ENCODE measurements at places on chromosomes 4 and X.

DNA sequence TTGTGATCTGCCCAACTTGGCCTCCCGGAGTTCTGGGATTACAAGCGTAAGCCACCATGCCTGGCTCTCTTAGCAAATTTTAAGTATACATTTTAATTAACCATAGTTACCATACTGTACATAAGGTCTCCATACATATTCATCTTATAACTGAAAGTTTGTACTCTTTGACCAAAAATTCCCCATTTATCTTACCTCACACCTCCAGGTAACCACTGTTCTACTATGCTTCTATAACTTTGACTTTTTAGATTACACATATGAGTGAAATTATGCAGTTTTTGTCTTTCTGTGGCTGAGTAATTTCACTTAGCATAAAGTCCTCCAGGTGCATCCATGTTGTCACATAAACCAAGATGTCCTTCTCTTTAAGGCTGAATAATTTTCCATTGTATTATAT, 17.4 kb downstream of the C4orf51 start:
- DNase-seq, result no peak

DNA sequence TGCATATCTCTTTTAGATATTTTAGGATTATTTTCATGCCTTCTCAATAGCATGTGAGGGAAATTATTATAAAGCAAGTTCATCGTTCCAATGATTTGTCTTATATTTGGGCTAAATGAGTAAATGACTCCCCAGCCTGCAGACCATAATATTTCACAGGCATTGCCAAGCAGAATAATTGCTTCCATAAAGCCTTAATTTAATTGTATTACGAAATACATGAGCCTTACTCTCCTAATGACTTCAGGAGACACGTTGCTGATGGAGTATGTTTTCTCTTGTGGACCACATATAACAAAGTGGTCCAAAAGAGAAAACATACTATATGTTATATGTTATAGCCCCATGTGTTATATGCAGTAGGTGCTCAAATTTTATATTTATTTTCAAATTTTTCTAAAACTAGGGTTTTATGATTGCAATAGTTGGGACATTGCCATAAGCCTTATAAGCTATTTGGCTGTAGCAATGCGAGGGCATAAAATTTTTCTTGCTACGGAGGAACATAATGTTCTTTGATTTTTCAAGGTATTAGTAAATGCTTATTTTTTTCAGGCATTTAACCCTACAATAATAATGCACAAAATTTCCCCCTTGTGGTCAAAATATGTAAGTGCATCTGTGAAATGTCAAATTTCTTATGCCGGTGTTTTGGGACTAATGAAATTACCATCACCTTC, 26.2 kb upstream of the TMPRSS11D start:
- DNase-seq, result no peak

DNA sequence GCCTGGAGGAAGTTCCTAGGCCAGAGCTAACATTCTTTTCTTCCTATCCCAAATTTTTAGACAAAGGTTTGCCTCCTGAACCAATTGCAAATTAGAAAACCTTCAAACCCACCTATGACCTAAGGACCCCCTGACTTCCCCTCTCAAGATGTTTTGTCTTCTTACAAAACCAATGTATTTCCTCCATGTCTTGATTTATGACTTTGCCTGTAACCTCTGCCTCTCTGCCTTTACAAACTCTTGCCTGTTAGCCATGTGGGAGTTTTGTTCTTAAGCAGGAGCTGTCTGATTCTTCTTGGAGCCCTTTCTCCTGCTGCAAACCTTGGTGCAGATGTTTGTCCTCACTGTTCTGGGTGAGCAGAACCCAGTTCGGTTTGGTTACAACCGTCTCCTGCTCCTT, 222.3 kb upstream of the BOD1L1 start:
- DNase-seq, result no peak

DNA sequence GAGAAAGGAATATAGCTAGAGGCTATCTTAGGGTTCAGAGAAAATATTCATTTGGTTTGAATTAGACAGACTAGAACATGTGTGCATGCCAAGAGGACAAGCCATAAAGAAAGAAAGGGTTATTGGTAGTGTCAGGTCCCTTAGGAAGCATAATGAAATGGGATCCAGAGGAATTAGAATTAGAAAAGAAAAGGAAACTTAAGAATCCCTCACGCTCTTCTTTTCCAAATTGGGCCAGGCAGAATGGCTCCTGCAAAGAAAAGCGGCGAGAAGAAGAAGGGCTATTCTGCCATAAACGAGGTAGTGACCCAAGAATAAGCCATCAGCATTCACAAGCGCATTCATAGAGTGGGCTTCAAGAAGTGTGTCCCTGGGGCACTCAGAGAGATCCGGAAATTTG, 4.9 kb upstream of the ABCG2 start:
- no peak for DNase-seq

DNA sequence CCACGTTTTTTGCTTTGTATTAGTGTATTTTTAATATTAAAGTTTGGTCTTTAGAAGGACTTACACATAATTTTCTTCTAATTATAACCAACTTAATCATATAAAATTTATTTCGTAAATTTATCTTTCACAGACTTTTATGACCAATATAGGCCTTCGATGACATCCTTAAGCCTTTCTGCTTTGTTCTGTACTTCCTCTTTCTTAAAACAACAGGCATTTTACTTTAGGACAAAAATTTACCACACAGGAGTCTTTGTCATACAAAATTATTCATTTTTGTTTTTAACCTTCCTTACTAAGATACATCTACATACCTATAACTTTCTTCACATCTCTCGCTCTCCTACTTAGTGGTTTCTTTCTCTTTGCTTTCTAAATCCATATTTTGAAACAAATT, 56.3 kb downstream of the RGS12 start:
- DNase-seq, result no peak
